Islet precursor cell (in vitro differentiated cells): ENCODE measurements at places on chromosomes 2 and 18.

GRCh38 chr2:240420206-240421104 lies 15.0 kb upstream of the GPC1 start:
- peak; percentile 33 for DNase-seq

DNA sequence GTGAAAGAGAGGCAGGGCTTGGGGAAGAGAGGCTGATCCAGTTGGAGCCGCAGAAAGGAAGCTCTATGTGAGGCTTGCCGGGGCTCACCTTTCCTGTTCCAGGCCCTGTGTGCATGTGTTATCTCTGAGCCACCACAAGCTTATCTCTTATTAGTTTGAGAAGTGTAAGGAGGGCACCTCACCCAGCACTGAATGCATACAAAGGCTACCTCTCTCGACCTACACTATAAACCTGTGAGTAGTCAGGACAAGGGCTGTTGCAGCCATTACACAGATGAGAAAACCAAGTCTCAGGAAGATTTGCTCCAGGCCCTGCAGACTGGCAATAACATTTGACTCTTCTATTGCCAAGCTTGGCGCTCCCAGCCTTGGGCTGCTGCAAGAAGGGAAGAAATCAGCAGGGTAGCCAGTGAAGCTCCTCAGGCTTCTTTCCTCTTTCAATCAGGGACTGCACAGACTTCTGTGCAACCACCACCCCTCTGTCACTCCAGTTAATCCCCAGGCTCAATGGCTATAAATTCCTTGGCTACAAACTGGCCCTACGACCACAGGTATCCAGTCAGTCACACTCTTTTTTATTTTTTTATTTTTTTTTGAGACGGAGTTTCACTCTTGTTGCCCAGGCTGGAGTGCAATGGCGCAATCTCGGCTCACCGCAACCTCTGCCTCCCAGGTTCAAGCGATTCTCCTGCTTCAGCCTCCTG lies 73.8 kb downstream of the CLHC1 start:
- no peak for DNase-seq

DNA sequence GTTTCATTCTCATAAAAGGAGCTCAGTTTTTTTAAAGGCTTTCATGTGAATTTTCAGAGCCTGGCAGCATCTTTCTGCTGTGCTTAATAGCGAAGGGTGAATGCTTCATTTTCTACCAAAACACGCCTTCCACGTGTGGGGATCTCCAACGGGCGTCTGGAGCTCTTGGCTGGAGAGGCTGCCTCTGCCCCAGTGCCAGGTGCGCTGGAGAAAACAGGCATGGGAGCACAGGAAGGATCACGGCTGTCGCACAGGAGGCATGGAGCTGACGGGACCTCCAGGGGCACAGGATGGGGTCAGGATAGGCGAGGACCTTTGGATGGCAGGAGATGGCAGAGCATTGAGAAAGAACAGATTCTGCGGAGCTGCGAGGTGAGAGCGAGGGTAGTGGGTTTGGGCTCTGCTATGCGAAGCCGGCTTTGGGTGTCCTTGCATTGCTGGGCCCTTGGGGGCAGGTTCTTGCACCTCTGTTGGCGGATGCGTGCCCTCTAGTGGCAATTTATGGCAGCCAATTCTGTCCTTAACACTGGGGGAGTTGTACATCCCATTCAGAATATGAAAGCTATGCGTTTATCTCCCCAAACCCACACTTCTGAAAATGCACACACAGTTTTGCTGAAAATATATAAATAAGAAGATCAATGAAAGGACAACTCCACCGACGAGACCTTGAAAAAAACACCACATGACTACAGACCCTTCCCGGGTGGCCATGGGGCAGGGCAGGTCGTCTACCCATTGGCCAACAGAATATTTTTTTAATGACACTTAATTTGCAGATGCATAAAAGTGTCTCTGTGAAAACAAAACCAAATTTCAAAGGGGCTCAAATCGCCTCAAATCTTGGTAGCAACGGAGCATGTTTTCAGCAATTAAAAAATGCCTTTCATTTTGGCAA lies 90.4 kb upstream of the SLC35G4 start:
- peak; percentile 87 for DNase-seq

DNA sequence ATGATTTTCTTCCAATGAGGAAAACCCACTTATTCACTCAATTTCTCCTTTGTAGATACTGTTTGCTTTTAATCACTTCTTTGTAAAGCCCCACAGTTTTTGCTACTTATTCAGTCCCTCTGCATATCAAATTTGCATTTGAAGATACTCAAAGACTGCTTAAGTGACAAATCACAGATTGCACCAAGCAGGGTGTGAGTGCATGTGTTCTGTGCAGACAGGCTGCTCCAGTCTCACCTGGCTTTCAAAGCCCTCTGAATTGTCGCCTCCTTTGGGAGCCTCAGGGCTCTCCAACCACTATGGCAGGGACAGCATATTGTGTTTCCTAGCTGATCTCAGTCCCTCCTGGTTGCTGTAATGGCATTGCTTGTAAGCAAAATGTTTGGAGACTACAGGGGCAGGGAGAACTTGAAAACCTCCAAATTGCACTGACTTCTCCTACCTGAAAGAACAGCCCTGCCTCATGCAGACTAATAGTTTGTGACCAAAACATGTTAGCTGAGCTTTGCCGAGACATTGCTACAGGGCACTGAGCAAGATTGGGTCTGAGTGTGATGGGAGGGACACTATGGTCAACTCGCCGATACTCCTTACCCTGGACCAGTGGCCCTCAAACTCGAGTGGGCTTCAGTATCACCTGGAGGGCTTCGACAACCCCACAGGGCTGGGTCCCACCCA lies 96.8 kb downstream of the POLE4 start:
- DNase-seq, result peak; percentile 57

- DNase-seq, result no peak
Observed at GRCh38 chr2:152339556-152340286, 4.7 kb downstream of the FMNL2 start.

DNA sequence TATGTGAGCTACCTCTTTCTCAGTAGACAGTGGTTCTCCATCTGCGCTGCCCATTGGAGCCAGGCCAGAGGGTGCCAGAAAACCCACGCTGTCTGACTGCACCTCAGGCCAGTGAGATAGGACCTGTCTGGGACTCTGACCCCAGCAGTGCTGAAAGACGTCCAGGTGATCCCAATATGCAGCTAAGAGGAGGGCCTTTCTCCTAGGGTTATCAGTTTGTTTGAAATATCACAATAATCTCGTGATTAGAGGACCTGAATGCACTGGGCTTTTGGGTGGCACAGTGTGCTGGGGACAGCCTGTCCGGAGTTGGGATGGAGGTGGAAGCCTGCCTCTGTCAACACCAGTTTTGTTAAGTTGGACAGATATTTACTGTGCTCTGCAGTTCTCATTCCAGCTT lies 216.3 kb downstream of the LDLRAD4 start:
- DNase-seq, result no peak

DNA sequence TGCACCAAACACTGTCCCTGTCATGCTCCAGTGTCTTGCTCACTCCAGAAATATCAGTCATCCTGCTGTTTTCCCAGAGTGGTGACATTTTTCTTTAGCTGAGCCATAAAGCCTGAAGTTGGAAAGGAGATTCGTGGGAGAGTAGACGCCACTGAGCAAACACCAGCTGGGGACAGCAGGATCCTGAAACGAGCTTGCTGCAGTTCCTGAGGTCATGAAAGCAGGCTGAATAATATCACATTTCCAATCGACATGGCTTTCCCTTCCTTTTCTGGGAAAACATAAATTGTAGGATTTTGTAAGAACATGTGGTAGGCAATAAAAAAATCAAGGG lies 276.4 kb downstream of the CDCA7 start:
- no peak for DNase-seq

DNA sequence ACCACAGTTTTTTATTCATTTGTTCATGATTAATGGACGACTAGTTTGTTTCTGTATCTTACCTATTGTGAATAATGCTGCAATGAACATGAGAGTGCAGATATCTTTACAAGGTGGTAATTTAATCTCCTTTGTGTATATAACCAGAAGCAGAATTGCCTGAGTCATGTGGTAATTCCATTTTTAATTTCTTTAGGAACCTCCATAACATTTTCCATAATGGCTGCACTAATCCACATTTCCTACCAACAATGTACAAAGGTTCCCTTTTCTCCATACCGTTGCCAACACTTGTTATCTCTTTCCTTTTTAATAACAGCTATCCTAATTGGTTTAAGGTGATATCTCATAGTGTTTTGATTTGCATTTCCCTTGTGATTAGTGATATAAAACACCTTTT lies 36.5 kb downstream of the NCOA1 start:
- no peak for DNase-seq

GRCh38 chr2:191150230-191150599 lies 579 bp downstream of the STAT4 start:
- no peak for DNase-seq

- DNase-seq, result no peak
Observed at GRCh38 chr2:68853035-68853434, 18.2 kb downstream of the BMP10 start.

- DNase-seq, result no peak
Observed at GRCh38 chr18:57230861-57231585, 84.1 kb downstream of the BOD1L2 start.

DNA sequence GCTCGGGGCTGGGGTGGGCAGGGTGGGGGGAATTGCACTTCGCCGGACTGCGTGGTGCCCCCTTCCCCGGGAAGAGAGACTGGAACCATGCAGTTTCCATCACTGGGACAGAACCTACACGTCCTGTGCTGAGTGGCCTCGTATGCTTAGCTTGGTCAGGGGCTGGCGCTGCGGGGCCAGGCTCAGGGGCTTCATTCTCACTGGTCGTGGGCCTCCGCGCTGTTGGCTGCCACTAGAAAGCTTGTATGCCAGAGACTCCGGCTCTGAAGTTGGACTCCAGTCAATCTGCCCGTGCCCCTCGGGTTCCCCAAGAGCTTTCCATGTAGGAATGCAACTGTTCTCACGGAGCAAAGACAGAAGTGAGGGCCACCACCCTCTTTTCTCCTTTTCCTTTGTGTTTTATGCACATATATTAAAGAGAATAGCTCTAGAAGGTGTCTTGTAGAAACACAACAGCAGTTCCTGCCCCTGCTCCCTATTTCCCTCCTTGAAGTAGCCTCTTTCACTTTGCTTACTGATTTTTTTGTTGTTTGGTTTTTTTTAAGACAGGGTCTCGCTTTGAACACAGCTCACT lies 64.0 kb upstream of the YWHAQ start:
- DNase-seq, result no peak

- DNase-seq, result no peak
Observed at GRCh38 chr2:111896024-111896423, 2.4 kb upstream of the MERTK start.

DNA sequence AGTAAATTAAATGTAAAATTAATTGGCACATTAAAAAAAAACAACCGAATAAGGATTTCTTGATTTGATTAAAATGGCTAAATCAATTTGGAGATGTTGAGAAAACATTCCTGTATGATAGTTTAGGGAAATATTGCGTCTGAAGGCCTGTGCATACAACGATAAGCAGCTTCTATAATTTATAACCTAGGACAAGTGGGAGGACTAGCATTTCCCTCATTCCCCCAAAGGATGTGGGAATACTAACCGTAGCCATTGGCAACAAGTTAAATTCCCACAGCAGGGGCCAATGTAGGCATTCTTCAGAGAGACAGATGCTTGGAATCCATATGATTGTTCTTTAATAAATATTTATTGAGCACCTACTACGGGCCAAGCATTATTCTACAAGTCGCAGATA lies 134.5 kb downstream of the NYAP2 start:
- DNase-seq, result no peak

DNA sequence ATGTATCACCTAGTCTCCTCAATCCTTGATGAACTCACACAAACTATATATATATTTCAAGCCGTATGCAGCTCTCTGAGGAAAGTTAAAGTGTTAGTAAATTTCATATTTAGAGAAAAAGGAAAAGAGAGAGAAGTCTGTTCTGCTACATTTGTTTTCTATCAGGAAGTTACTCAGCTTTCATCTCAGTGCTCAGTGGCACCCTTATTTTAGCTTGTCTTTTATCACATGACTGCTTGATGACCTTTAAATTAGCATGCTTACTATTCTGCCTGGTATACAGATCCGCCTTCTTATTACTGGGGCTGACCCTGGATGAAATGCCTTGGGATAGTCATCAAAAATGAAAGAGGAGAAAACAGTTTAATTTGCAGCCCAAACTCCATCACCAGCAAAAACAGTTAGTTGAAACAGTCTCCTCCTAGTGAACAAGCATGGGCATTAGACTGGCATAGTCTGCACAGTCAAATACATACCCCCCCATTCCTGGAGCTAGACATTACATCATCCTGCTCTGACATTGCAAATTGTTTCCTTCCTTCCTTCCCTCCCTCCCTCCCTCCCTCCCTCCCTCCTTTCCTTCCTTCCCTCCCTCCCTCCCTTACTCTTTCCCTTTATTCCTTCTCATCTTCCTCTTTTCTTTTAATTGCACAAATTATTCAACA lies 215.7 kb downstream of the TMEM182 start:
- no peak for DNase-seq

- no peak for DNase-seq
Observed at GRCh38 chr2:96916646-96917543, 47.0 kb upstream of the SEMA4C start.

- DNase-seq, result no peak
Observed at GRCh38 chr2:100741880-100742276, 78.1 kb upstream of the NPAS2 start.

DNA sequence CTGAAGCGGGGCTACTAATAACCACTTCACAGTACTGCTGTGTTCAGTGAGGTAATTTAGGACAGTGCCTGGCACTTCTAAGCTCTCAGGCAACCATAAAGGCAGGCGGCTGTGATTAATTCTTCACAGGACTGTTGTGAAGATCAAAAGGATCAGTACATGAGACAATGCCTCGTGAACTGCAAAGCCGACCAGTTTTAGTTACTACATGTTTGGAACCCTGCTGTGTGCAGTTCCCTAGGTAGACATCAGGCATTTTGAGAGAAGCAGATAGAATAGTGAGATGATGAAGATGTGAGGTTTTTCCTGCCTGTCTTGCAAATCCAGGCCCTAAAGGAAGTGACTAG lies 19.1 kb downstream of the EFHD1 start:
- no peak for DNase-seq

DNA sequence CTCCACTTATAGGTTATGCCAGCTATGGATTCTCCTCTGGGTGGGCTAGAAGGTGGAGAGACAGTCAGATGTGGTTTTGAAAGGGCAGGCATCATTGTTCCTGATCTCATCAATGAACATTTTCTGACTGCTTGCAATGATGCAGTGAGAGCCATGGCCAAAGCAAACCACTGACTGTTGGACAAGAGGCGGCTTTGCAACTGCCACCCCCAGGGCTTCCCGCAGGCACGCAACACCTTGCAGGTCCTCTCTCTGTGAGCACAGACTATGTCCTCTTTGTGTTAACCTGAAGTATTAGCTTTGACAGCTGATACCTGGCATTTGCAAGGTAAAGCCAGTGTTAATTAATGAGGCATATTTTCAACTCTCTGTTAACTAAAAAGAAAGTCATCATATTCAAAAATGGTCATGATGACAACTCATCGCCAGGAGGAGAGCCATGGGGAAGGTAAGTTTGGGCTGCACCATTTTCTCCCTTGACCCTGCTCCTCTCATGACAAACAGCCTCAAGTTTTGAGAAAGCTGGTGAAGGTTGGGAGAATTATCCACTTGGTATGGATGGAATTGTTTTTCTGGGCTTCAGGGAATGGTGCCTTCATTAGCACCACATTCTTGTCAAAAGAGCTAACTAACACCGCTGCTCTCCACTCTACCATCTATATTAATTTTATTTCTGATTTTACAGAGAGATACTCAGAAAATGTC lies 14.9 kb upstream of the FAM124B start:
- no peak for DNase-seq

- DNase-seq, result peak; percentile 11
Observed at GRCh38 chr18:78525366-78526111, 454.1 kb upstream of the SALL3 start.

- DNase-seq, result peak; percentile 63
Observed at GRCh38 chr2:38037757-38038621, 38.0 kb downstream of the CYP1B1 start.

- no peak for DNase-seq
Observed at GRCh38 chr18:75247611-75248421, 37.2 kb downstream of the TSHZ1 start.
